Activated CD8-positive, alpha-beta T cell treated with anti-CD3 and anti-CD28 coated beads, Interleukin-2, amount 10 ng/mL, durations not matched to agents 7 days and 5 days (primary cell): ENCODE measurements at places on chromosomes 5 and 9. TPM values are rescaled to one million over a fixed set of nuclear protein-coding genes. Genes with fewer than 3 reads are reported as not detected.

- DNase-seq, result no peak
Observed at GRCh38 chr5:159031513-159031912, 68.2 kb downstream of the EBF1 start.

Gene JAKMIP2
- 8.2 TPM for total RNA-seq

DNA sequence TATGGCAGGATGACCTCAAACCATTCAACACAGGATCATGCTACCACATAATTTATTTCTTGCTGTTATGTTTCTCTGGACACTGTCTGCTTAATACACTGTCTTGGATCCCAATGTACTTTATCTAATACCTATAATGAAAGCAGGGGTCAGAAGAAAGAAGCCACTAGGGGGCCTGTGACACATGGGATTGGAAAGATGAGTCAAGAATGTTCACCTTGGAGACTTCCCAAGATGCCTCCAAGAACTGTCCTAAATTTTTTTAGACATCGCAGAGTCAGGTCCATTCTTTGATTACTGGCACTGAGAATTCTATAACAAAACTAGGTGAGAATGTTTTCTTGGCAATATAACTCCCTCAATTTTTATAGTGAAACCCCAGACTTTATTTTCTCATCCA is 305.8 kb upstream of the SMARCA2 start:
- DNase-seq, result no peak

Gene PCSK5
- 3.5 TPM for total RNA-seq

Gene PCDHGA5
- 0.05 TPM for total RNA-seq

GRCh38 chr5:174343826-174344225 is 298.3 kb downstream of the NSG2 start:
- no peak for DNase-seq

DNA sequence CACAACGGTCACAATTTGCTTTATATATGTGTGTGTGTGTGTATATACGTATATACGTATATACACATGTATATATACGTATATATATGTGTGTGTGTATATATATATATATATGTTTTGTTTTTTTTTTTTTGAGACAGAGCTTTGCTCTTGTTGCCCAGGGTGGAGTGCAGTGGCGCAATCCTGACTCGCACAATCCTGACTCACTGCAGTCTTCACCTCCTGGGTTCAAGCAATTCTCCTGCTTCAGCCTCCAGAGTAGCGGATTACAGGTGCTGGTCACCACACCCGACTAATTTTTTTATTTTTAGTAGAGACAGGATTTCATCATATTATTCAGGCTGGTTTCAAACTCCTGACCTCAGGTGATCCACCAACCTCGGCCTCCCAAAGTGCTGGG is 3.1 kb downstream of the RNF38 start:
- DNase-seq, result no peak
